Activated CD4-positive, alpha-beta T cell treated with anti-CD3 and anti-CD28 coated beads, Interleukin-2, amount 50 U/mL, for 48 hours (primary cell): ENCODE measurements at places on chromosomes 7 and 10.

DNA sequence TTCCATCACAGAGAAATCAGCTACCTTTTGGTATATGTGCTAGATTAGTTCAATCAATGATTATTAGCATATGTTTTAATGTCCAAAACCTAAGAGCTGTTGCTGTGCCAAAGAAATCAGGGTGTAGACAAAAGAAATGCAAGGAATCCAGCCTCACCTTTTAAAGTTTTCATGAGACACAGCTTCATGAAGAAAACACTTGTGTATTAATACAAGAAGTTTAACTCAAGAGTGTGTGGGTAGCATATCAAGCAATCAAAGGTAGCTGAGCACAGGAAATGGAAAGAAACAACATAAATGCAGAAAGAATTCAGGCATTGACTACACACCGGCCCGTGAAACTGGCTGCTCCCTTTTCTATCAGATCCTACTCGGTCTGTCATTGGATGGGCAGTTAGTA, 76.0 kb upstream of the CAV2 start:
- no peak for DNase-seq

GRCh38 chr7:821688-822087, 10.6 kb upstream of the SUN1 start:
- DNase-seq: no peak

DNA sequence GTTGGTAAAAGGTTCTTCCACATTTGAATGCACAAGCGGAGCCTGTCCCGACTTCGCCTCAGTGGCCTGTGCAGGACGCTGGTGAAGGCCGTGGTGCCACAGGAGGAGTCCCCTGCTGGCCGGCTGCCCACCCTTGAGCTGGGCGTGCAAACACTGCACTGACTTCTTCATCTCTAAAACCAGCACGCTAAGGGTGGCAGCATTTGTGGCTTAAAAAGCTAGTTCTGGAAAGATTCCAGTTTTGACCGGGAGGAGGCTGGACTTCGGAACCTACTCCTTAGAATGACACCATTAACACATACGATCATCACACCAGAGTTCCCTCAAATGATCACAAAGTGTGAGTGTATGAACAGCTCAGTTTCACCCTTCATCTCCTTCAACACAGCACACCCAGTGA, 102.4 kb downstream of the SMURF1 start:
- no peak for DNase-seq

GRCh38 chr10:18325889-18326531, 185.8 kb downstream of the CACNB2 start:
- no peak for DNase-seq

DNA sequence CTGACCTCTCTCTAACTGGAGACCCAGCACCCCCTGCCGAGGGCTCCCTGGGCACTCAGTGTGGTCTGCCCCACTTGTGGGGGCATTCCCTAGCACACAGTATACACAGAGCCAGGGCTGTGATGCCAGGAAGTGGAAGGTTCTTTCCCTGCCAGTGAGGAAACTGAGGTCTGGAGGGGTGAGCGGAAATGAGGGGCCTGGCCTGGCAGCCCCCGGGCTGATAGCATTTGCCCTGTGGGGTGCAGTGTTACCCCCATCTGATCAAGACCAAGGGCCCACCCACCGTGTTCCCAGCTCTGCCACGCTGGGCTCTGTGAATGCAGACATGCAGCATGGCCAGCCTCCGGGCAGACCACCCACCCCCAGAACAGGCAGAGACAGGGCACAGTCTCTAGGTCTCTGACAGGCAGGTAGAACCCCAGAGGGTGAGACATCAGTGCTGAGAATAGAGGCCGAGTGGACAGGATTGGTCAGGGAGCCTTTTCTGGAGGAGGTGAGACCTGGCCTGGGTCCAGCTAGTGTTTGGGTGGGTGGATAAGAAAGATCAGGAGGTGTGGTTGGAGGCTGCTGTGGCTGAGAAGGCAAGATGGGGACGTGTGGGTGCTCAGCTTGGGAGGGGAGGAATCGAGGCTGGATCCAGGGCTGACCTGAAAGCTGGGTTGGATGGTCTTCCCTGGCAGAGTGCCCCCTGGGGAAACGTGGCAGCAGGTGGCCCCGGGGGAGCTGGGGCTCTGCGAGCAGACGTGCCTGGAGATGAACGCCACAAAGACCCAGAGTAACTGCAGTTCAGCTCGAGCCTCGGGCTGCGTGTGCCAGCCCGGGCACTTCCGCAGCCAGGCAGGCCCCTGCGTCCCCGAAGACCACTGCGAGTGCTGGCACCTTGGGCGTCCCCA, 10.8 kb upstream of the ZNF862 start:
- DNase-seq: no peak

DNA sequence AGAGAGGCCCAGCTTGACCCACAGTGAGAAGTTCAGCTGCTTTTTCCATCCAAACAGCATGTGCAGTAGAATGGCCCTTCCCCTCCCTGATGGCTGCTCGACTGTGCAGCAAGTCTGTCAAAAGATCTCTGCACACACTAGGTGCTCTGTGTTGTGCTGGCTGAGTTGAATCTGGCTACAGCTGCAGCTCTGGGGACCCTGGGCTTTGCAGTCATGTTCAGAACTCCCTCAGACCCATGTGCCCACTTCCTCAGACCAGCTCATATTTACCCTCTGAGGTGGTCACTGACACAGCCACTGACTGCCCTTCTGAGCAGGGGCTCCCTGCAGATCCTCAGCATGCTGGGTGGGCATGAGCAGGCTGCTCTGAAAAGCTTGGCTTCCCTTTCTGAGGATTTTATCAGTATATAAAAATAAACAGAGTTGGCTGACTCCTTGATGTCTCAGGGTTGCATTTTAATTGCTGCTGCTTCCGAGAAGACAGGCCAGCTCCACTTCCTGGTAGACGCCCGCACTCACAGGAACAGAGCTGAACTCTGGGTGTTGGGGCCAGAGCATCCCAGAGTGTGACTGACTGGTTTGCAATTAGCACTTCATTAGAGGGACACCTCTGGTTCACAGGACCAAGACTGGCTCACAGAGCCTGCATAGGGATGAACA, 507.9 kb downstream of the RPS24 start:
- no peak for DNase-seq
